ENCODE measurements at places on chromosomes 6 and 20.

GRCh38 chr6:157164972-157165371 is 158.3 kb downstream of the TMEM242 start:
- no peak for DNase-seq

GRCh38 chr6:22765015-22765414 is 195.6 kb downstream of the HDGFL1 start:
- DNase-seq = no peak

- no peak for DNase-seq
Measured at GRCh38 chr6:111184827-111185532, 97.7 kb downstream of the SLC16A10 start.

- no peak for DNase-seq
Measured at GRCh38 chr6:73565767-73566485, 45.1 kb upstream of the EEF1A1 start.

- no peak for DNase-seq
Measured at GRCh38 chr20:37762716-37763485, 69.1 kb downstream of the CTNNBL1 start.

DNA sequence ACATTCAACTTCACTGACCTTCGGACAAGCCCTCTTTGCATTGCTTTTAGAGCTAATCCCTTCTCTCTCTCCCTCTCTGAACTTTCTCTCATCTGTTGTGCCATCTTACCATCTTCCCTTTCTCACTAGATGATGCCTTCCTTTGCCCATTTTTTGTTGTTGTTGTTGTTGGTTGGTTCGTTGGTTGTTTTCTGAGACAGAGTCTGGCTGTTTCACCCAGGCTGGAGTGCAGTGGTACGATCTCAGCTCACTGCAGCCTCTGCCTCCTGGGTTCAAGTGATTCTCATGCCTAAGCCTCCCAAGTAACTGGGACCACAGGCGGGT is 18.8 kb downstream of the MAP3K5 start:
- no peak for DNase-seq

GRCh38 chr6:134835993-134836392 is 113.9 kb downstream of the ALDH8A1 start:
- DNase-seq = no peak

DNA sequence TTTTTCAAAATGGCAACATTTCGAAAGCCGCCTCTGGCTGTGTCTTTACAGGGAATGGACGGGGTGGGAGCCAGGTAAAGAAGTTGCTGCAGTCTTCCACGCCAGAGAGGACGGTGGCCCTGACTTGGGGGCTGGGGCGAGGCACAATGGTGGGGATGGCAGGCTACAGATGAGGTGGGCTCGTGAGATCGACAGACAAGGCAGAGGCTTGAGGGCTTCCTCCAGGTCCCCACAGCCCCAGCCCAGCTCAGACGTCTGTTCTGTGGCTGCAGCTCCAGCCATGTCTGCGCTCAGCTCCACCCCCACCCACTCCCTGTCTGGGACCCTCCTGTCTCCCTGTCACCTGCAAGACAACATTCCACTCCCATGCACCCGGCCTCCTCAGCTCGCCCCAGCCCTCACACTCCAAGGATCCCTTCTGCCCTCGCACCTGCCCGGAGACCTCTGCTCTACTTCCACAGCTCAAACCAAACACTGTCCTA is 7.4 kb upstream of the C20orf144 start:
- DNase-seq = no peak

- DNase-seq = no peak
Measured at GRCh38 chr6:25640446-25640845, 11.6 kb upstream of the SCGN start.

GRCh38 chr6:6412700-6413099 is 92.2 kb upstream of the F13A1 start:
- no peak for DNase-seq

- DNase-seq = peak; percentile 27
Measured at GRCh38 chr6:168132531-168133167, 53.6 kb upstream of the FRMD1 start.

- DNase-seq = no peak
Measured at GRCh38 chr20:1061484-1062221, 56.7 kb upstream of the PSMF1 start.

DNA sequence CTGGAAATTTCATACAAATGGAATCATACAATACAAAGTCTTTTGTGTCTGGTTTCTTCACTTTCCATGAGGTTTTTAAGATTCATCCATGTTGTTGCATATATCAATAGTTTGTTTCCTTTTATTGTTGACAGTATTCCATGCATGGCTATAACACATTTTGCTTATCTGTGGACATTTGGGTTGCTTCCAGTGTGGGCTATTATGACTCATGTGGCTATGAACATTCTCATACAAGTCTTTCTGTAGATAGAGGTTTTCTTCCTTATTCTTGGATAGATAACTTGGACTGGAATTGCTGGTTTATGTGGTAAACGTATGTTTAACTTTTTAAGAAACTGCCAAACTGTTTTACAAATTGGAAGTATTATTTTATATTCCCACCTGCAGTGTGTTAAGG is 30.0 kb upstream of the KIF6 start:
- DNase-seq = no peak

GRCh38 chr6:118856301-118856700 is 37.7 kb upstream of the ASF1A start:
- no peak for DNase-seq

- peak; percentile 88 for DNase-seq
Measured at GRCh38 chr6:28988536-28989311, 16.4 kb downstream of the ZNF311 start.

DNA sequence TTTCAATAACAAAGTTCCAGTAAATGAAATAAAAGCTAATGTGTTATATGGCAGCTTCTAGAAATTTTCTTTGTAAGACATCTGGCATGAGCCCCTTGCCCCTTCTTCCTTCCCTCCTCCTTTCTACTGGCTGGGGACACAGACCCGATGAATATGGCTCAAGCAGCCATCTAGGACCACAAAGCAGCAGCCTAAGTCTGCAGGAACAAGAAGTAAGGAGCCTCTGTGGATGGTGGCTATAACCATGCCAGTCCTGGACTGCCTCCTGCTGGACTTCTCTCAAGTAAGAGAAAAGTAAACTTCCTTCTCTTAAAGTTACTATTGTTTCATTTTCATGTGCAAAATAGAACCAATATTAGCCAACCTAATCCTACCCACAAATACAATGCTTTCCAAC is 114.9 kb upstream of the DST start:
- no peak for DNase-seq

- DNase-seq = no peak
Measured at GRCh38 chr6:15427331-15428070, 181.6 kb downstream of the JARID2 start.

DNA sequence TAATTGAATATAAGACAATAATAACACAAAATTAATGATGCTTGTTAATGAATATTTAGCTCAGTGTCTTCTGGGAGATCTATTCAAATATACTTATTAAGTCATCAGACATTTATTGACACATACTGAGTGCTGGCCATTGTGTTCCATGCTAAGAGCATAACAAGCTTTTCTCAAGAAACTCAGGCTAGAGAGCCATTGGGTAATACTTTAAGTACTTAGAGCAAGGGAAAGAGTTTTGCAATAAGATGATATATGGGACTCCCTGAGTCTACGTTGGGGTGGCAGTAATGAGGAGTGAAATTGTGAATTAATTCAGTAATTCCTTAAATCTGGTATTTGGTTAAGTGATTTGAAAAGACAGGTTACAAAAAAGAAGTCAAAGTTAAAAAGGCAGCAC is 11.1 kb downstream of the TMEM200A start:
- DNase-seq = no peak

DNA sequence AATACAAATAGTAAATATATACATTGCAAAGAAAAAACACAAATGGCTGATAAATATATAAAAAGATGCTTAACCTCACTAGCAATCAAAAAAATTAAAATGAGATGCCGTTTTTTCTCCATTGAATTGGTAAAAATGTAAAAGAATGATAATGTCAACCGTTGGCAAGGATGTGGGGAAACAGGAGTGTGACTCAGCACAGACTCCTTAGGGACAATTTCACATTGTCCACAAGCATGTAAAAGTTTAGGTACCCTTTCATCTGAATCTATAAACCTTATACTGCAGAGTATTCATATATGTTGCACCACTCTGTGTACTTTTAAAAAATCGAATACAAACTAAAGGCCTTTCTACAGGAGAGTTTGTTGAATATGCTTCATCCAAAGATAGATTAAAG is 143.1 kb upstream of the RREB1 start:
- DNase-seq = no peak

- DNase-seq = no peak
Measured at GRCh38 chr6:73538116-73538779, 17.4 kb upstream of the EEF1A1 start.

GRCh38 chr6:73248192-73248903 is 14.6 kb downstream of the KHDC1 start:
- DNase-seq = no peak

DNA sequence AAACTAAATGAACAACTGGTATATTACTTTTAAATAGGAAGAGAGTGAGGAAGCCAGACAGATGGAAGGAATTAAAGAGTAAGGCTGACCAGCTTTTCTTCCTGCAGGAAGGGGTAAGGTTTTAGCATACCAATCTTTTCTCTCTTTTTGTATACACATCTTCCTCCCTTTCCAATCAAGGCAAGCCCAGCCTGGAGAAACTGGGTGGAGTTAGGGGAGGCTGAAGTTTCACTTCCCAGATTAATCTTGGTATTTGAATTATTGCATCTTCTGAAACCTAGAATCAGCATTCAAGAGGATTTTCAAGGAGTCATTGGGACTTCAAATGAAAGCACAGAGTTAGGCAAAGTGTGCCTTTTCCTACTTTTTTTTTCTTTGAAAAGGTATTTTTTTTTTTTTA is 33.1 kb downstream of the TMEM14A start:
- no peak for DNase-seq

DNA sequence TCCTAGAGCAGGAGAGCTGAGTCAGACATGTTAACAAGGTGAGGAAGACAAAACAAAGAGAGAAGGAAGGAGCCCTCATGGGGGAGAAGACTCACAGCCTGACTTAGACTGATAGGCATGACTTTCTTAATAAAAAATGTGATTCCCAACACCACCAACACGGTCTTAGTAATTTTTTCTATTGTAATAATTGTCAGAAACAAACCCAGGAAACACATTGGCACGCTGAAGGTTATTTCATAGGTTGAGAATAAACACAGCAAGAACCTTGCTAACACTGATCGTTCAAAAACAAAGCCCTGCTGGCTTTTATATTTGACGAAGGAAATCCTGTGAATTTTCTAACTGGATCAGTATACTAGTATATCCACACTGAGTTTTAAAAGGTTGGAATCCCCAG is 286.8 kb downstream of the HACE1 start:
- no peak for DNase-seq

DNA sequence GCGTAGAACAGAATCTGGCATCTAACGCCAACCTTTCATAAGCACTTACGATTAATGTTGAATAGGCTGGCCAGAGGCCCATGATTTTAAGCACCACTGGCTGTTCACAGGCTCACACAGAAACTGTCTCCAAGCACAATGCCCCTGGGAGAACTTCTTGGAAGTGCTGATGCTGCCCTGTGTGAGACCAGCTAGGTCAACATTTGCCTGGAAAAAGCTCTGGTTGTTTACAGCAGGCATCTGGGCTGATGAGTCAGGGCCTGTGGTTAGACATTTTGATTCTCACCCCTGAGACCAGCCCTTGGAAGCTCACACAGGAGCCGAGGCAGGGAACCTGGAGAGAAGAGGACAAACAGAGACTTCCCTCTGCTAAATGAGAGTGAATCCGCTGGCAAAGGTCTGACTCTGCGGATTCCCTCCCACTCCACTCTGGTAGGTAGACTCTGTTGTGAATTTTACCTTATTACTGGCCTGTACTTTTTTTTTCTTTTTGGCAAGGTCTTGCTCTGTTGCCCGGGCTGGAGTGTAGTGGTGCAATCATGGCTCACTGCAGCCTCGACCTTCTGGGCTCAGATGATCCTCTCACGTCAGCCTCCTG is 6.8 kb upstream of the SULF2 start:
- DNase-seq = no peak

DNA sequence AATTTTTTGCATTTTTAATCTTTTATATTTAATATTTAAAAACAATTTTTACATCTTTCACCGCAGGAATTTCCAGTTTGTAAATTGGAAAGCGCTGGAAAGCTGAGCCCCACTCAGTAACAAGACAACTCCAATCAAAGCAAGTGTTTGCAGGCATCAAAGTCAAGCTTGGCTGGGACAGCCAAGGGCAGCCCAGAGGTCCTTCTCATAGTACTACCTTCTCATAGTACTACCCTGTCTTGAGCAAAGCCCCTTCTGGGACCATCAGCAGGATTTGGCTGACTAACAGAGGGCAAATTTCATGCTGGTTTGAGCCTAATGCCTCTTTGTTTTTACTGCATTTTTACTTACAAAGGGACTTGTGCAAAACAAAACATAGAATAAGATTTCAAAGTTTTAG is 228.3 kb downstream of the SIM1 start:
- DNase-seq = no peak

GRCh38 chr6:156434049-156434794 is 343.0 kb upstream of the ARID1B start:
- no peak for DNase-seq

- DNase-seq = no peak
Measured at GRCh38 chr6:84808491-84809061, 44.2 kb upstream of the TBX18 start.

DNA sequence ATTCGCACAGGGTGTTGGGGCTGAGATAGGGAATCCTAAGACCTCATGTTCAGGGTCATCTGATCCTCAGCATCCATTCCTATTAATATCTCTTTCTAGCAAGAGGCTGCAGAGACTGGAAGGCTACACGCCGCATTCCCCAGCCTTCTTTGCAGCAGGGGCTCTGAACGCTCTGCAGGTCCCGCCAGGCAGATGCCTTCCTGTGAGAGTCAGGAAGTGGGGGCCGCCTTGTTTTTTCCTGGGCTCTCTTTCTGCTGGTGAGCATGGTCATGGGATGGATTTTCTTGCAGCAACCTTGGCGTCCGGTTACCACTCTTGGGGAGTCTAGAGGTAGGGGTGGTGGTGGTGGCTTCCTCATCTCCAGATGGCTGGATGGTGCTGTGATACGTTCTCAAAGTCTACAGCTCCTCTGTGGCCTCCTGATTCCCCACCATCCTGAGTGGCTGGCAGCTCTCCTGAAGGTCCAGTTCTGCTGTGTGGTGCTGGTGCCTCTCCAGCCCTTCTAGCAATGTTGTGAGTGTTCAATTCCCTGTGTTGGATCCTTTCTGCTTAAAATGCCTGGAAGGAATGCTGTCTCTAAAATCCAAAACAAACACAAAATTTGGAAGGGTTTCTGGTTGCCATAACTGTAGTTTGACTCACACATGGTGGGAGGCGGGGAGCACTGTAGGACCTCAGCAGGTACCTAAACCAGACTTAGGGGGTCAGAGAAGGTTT is 111.9 kb downstream of the CEBPB start:
- no peak for DNase-seq

DNA sequence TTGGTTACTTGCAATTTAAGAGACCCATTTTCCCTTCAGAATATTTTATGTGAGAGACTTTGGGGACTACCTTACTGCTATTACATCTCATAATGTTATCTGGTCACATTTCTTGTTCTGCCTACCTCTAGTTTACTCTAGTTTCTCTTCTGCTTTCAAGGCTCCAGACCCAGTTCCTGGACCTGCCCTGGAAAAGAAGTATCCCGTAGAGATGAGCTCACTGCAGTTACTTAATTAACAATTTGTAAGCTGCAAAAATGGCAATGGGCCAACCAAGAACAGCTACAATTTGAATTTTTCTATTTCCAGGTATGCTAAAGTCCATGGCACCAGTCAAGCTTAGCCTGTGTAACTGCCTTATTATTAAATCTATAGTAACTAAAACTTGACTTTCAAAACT is 25.0 kb downstream of the TAB2 start:
- no peak for DNase-seq
